Stimulated activated CD8-positive, alpha-beta memory T cell treated with anti-CD3 and anti-CD28 coated beads, Interleukin-2, amount 100 ng/mL, for 48 hours (primary cell): ENCODE measurements at places on chromosomes 16 and 17.

DNA sequence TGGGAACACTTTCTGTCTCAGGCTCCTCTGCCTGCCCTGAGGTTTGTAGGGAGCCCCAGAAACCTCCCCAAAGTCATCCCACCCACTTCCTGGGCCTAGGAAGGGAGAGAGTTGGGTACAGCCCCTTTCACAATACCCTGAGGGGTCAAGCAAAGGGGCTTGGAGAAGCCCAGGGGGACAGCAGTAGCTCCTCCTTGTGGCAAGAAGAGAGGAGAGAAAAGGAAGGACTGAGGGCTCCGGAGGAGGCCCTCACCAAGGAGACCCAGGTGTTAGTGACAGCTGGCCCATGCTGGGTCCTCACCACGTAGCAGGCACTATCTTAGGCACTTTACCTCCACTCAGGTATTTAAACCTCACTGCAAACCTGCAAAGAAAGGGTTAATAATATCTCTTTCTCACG is 112.8 kb downstream of the IRX5 start:
- DNase-seq: no peak

GRCh38 chr17:1112875-1113274 is 66.9 kb downstream of the ABR start:
- no peak for DNase-seq

- DNase-seq: no peak
These were observed 447.0 kb downstream of the SOX9 start for GRCh38 chr17:72567774-72568173.

DNA sequence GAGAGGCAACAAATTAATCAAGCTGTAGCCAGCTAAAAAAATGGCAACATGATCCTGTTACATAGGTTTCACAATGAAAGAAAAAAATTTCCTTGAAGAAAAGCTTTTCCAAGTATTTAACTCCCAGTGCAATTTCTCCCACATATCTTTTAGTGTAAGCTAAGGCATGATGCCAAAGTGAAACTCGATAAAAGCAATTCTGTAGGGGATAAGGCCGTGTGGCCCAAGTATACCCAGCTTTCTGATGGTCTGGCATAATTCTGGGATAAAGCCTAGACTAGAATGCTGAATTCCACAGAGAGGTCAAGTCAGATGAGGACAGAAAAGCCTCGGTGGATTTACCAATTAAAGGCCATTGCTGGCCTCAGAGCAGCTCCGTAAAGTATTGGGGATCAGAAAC is 36.2 kb downstream of the CTCF start:
- no peak for DNase-seq

DNA sequence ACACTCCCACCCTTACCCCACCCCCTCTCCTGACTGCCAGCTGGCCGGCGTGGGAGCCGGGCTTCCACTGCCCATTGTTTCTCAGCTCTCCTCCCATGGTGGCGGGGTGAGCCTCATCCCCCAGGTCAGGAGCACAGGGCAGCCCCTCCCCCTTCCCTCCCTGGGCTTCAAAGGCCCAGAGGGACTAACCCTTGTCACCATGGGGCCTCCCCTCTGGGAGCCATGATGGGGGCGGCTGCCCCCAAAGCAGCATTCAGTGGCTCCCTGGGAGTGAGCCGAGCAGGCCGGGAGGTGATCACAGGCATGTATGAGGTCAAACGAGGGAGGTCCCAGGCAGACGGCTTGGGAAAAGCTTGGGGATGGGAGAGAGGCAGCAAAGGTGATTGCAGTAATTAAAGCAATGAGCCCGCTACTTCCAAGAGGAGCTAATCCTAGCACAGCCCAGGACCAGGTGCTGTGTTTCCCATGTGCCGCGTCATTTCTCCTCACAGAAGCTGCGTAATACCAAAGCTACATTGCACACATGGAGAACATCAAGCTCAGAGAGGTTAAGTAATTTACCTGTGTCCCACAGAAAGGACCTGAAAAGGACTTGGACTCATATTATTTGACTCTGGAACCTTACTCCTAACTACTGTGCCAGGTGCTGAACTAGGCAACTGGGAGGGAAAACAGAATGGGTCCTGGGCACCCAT is 24.5 kb downstream of the CDK5RAP3 start:
- no peak for DNase-seq

GRCh38 chr17:64295146-64295545 is 32.1 kb upstream of the TEX2 start:
- DNase-seq: no peak

DNA sequence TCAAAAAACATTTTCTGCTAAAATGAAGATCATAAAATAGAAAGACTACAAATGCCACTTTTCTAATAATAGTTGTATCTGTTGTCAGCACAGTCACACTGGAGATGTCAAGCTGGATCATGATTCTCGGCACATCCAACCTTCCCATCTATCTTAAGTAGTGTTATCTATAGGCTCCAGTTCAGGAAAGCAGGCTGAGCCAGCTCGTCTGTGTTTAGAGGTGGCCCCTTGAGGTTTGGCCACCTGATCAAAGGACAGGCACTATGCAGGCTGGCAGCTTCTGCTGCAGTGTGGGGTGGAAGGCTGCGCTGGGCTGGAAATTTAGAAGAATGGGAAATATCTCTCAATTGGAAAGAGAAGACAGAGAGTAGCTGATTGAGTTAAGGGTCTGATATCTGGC is 32.4 kb downstream of the SMYD4 start:
- DNase-seq: no peak

- no peak for DNase-seq
These were observed 1.9 kb upstream of the PLEKHG4 start for GRCh38 chr16:67277294-67277998.

DNA sequence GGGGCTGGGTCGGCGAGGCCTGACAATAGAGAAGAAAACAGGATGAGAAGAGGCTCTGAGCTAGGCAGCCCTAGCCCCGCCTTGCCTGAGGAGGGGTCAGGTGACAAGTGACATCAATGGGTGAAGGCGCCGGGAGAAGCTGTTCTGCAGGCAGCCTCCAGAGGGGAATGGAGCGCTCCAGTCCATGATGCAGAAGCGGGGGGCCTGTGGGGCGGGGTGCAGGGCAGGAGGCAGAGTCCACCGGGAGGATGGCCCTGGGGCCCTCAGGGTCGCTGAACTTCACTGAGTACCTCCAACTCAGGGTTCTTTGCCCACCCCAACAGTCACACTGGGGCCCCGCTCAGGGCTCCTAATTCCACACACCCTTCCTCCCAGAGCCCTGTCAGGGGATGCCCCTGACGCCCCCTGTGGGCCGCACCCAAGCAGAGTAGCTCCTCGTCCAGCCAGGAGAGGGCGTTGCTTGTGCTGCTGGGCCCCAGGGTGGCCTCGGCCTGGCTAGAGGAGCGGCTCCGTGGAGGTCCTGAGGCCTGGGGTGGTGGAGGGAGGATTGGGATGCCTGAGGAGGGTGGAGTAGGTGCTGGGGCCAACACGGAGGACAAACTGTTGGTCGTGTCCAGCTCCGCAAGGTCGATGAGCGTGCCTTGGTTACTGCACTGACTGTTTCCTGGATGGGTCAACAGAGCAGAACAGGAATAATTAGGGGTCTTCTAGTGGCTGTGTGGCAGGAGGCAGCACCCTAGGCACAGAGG is 20.8 kb downstream of the GGA3 start:
- DNase-seq: no peak

GRCh38 chr16:49567950-49568349 is 194.3 kb downstream of the C16orf78 start:
- no peak for DNase-seq

DNA sequence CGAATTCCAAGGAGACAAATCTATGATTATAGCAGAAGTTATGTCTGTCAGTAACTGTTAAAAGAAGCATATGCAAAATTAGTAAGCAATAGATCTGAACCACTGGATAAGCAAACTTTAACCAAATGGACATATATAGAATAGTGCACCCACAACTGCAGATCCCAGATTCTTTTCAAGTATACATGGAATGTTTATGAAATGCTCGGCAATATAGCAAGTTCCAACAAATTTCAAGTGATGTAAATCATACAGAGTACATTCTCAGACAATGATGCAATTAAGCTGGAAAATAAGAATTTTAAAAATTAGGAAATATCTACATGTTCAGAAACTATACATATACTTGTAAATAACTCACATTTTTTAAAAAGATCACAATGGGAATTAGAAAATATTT is 8.4 kb upstream of the HELZ start:
- no peak for DNase-seq

- DNase-seq: no peak
These were observed 65.9 kb downstream of the PITPNC1 start for GRCh38 chr17:67442787-67443624.

DNA sequence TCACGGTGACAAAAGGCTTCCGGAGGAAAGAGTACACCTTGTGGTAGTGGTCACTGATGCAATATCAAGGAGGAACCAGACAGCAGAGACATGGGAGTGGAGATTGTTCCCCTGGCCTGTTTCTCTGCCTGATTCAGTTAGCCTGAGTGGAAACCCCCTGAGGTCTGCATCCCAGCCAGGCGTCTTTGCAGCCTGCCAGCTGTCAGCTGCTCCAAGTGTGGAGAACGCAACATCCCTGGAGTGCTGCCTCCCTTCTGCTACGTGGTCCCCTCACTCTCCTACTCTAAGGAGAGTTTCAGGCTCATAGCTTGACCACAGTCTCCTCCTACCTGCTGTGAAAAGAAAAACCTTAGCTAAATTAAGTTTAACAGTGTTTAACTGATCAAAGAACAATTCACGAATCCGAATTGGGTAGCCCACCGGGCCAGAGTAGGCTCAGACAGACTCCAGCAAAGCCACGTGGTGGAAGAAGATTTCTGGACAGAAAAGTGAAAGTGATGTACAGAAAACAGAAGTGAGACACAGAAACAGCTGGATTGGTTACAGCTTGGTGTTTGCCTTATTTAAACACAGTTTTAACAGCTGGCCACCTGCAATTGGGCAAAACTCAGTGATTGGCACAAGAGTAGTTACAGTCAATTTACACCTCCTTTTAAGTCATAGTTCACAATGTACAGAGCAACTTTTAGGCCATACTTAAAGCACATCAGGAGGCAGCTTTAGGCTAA is 188.6 kb downstream of the DNAH9 start:
- DNase-seq: no peak

DNA sequence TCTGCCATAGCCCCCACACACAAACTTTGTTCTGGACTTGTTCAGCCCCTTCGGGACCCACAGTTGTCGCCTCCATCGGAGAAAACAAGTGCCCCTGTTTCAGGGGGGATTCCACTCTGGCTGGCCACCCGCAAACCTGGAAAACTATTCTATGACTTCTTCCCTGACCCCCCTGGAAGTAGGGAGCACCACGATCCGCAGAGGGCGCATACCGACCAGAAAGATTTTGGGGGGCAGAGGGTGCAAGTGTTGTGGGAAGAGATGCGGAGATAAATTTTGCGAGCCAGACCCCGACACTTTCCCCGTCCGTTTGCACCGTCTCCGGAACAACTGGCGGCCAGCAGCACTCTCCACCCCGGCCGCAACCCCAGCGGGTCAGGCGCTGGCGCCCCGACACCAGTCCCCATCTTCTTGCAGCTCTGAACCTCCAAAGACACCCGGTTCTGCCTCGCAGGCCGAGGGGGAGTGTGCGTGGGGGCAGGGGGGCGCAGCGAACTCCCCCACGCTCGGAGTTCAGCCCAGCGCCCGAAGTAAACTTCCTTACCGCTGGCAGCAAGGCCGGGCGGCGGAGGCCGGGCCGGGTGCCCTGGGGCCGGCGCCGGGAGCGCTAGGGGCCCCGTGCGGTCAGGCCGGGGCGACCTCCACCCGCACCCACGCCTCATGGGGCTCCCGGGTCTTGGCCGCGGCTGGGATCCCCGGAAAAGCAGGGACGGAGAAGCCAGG is 744 bp downstream of the SALL1 start:
- DNase-seq: no peak

DNA sequence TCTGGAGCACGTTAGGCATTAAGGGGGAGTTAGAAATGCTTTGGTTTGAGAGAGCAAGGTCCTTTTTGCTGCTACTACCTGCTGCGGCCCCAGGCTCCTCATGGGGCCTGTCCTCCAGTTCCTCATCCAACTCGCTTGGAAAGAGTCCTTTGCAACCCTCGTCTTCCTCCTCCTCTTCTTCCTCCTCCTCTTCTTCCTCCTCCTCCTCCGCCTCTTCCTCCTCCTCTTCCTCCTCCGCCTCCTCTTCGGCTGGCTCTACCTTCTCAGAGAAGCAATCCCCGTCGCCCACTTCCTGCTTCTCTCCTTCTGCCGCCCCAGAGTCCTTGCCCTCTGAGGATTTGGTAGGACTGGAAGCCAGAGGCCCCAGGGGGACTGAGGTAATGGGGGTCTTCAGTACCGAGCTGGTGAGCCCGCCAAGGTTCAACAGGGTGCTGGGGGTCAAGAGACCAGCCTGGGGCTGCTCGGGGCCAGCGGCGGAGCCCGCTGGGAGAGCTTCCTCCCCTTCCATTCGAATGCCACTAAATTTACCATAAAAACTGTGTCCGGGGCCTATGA is 89.3 kb downstream of the ZFHX3 start:
- no peak for DNase-seq

- DNase-seq: no peak
These were observed 8.9 kb downstream of the METTL22 start for GRCh38 chr16:8630255-8630953.

DNA sequence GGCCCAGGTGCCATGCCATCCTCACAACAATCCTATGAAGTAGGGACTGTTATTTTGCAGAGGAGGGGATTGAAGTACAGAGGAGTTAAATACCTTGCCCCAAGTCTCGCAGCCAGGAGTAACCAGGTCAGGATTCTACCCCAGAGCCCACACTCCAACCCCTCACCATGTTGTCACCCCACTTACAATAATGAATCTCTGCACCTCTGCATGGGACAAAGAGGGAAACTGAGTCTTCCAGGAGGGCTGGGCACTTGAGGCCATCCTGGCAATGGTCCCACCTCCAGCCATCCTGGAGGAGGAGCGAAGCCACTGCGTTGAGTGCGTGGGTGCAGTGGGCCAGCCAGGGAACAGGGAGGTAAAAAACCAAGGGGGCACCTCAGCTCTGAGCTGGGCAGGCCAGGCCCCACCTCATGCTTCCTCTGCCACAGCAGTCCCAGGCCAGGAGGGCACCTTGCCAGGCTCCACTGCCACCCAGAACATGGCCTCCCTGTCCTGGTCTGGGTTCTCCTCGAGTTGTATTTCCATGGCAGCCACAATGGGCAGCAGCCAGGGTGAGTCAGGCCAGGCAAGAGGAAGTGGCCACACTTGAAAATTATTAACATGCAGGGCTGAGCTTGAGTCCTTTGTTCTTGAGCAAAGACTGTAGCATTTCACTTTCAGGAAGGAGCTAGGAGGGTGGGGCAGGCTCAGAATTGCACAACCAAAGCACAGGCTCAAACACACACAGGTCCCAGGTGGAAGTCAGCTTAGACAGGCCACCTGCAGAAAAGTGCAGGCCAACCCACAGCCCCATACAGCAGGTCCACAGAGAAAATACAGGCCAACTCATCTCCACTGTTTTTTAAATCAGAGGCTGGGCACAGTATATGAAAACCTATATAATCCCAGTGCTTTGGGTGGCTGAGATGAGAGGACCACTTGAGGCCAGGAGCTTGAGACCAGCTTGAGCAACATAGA is 52.1 kb downstream of the CUEDC1 start:
- DNase-seq: no peak

DNA sequence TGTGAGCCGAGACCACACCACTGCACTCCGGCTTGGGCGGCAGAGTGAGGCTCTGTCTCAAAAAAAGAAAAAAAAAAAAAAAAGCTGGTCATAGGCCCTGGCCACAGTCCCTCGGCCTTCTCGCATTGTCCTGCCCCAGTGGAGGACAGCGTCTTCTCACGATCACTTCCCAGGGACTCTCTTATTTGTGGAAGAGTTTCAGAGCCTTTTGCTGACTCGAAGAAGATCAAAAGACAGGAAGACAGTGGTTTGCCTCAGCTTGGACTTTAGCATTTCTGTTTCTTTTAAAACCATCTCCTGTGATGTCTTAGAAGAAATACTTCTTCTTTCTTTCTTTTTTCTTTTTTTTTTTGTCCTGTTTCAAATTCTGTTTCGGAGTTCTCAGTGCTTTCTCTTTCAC is 210.0 kb downstream of the FTO start:
- DNase-seq: no peak

GRCh38 chr16:23508589-23509440 is 1.5 kb downstream of the GGA2 start:
- no peak for DNase-seq
